Ecto neural progenitor cell (in vitro differentiated cells): ENCODE measurements at places on chromosomes 4 and X.

GRCh38 chrX:50765986-50766385, 48.0 kb downstream of the SHROOM4 start:
- DNase-seq, result no peak

DNA sequence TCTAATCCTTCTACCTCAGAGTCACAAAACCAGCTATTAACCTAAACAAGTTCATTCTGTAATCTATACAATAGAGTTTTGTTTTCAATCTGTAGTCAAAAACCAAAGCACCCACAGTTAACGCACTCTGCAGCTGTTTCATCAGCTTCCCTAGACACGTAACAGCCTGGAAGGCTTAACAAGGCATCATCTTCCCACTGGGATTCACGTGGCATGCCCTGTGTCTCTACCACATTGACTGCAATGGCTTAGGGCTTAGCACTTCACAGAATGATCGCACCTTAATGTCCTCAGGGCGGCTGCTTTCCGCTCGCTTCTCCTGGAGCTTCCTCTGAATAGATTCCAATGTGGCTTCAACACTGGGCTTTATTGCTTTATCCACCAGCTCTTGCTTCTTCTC, 49.7 kb upstream of the NAP1L5 start:
- DNase-seq, result no peak

GRCh38 chrX:9204560-9204959, 170.6 kb upstream of the FAM9B start:
- DNase-seq, result no peak

DNA sequence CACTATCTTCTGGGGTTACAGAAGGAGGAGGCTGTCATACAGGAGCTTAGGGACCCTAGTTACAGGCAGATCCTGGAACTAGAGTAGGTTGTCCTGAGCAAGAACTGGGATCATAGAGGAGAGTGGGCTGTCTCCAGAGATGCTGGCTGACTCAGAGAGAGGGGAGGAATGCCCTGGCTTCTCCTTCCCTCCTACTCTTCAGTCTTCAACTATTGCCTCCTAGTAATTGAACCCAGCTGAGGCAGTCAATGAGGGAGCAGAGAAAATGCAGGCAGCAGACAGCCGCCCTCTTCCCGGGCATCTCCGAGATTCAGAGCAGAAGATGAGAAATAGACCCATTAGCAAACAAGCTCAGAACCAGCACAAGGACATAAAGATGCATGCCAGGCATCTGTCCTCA, 118.3 kb upstream of the PDE5A start:
- no peak for DNase-seq

DNA sequence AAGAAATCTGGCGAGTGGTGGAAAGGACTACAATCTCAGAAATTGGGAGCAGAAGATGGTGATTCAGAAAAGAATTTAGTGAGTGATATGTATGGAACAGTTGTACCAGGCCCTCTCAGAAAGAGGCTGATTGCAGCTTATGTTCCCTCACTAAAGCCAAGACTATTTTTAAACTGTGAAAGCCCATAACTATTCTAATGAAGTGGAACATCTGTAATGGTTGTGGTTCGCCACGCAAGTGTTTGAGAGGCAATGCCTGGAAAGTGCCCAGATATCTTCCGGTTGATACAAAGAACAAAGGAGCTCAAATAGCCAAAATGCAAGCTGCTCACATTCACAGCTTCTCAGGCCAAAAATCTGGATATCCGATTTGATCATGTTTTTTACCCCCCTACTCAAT, 1250.7 kb downstream of the RAPGEF2 start:
- DNase-seq, result no peak

- DNase-seq, result no peak
Observed at GRCh38 chr4:184951668-184952160, 66.6 kb upstream of the HELT start.
